ENCODE measurements at places on chromosomes 4 and X.

GRCh38 chrX:153609917-153610835, 11.2 kb upstream of the CCNQ start:
- DNase-seq: peak; percentile 57

DNA sequence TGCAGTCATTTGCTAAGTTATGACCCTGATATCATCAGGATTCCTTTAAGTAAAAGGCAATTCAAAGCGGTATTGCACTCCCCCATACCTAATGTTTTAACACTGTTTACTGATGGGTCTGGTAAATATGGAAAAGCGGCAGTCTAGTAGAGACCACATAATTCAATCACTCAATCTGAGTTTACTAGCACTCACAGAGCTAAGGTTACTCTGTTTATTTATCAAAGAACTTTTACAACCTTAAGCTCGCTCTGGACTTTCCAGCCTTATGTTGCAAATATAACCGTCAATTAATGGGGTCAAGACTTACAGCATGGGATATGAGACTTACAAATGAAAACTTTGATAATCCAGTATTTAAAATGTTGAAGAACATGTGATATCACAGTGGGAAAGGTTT, 124.5 kb upstream of the ZCCHC13 start:
- DNase-seq: no peak

- no peak for DNase-seq
Observed at GRCh38 chrX:48035891-48036290, 29.1 kb downstream of the SPACA5 start.

DNA sequence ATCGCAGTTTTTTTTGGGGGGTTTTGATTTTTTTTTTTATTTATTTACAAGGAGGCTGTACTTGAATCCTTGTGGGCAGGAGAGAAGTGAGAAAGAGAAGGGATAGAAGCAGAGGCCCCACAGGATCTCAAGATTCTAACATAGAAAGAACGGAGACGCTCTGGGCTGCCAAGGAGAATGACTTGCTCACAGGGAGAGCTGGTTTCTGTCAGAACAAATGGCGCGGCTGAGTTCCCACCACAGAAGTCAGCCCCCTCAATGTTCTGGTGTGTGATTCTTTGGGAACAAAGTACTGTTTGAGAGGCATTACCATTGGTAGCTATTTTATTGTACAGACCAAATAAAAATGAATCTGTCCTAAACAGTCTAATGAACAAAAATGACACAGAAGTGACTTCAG, 80.6 kb downstream of the ATXN3L start:
- DNase-seq: no peak

DNA sequence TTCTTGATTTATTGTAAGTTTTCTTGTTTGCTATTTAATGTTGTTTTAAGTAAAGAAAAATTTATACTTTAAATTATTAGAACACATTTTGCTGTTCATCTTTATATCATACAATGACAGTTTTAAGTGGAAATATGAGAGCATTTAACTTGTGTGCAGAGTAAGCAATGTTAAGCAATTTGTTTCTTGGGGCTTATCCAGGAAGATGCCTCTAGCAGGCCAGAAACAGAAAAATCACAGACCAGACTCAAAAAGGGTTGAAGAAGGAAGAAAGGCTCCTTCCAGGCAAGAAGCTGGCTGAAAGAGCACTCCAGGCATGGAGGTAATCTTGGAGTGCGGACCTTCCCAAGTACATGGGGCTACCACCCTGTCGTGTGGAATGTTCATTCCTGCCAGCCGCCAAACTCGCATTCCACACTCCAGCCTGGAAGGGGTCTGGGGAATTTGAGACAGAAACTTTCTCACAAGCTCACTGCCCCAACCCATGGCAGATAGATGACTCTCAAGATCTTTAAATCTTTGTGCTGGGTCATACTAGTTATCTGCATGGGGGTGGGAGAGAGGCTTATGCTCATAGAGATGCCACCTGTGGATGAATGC, 1521.3 kb upstream of the AGA start:
- DNase-seq: no peak

DNA sequence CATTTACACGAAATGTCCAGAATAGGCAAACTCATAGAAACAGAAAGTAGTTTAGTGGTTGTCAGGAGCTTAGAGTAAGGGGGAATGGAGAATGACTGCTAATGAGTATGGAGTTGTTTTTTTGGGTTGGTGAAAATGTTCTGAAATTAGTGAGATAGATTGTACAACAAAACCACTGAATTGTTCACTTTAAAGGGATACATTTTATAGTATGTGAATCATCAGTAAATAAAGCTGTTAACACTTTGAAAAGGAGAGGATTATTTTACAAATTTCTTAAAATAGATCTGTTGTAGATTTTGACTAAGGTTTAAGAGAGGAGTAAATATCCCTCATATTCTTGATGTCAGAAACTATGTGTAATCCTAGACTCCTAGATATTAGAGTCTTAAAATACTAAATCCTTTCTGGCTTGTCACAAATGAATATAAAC, 82.7 kb downstream of the RAPGEF2 start:
- DNase-seq: no peak

DNA sequence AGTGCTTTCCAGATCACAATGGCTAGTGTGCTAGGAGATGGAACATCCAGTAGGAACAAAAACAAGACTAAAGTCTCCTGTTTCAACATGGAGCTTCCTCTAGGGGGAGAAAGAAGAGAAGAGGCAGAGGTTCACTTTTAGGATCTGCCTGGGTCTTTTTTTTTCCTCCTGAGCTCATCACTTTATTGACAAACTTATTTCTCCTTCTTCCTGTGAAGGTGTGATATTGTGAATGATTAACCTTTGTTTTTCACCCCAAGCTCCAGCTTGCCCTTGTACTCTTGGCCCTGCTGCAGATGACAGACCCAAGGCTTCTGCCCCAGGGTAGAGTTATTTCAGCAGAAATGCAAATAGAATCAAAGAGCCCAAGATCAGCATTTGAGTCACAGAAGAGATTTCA, 13.5 kb downstream of the PAGE4 start:
- no peak for DNase-seq

DNA sequence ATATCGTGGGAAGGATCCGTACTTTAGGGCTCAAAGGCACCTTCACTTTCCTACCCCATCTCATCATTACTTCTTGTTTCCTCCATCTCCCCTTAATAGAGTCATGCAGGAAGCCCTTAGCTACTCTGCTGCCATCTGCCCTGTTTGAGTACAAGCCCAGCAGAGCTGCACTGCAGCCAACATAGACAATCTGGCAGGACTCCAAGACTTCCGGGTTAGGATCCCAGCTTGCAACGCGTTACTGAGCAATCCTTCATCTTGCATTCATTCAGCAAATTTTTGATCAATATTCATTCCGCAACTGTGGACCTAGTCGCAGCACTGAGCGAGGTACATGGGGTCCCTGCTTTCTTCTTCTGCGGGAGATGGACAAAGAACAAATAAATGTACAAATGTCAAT, 344.9 kb downstream of the BCOR start:
- no peak for DNase-seq

GRCh38 chrX:119089619-119090018, 16.8 kb downstream of the CT47C1 start:
- no peak for DNase-seq

- no peak for DNase-seq
Observed at GRCh38 chr4:42458657-42459056, 61.4 kb downstream of the SHISA3 start.

- DNase-seq: no peak
Observed at GRCh38 chr4:33649015-33649414, 2595.3 kb downstream of the ARAP2 start.

DNA sequence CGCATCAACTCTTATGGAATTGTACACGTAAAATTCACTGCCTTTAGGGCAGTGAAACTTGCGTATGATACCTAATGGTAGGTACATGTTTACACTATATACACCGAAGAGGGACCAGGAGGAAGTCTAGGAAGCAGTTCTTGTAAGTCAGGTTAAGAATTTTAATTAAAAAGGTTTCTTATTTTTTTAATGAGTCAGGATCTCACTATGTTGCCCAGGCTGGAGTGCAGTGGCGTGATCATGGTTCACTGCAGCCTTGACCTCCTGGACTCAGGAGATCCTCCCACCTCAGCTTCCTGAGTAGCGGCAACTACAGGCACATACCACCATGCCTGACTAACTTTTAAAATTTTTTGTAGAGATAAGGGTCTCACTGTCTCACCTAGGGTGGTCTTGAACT, 6.6 kb downstream of the NUDT9 start:
- DNase-seq: no peak

- DNase-seq: no peak
Observed at GRCh38 chr4:120874792-120875774, 47.4 kb downstream of the PRDM5 start.

DNA sequence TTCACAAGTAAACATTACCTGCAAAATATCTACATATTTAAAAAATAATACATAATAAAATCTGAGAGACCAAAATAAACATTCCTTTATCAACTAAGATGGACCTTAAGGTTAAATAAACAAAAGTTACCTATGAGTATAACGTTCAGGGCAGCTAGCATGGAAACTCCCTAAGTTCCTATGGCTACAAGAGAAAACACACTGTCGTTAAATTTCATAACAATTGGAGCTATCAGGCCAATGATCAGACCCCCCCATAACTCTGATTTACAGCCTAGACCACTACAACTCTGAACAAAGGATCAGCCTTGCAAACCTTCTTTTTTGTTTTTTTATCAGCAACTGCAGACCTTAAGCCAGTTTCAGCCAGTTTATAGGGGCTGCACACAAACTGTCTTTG, 1418.4 kb downstream of the PCDH18 start:
- no peak for DNase-seq

DNA sequence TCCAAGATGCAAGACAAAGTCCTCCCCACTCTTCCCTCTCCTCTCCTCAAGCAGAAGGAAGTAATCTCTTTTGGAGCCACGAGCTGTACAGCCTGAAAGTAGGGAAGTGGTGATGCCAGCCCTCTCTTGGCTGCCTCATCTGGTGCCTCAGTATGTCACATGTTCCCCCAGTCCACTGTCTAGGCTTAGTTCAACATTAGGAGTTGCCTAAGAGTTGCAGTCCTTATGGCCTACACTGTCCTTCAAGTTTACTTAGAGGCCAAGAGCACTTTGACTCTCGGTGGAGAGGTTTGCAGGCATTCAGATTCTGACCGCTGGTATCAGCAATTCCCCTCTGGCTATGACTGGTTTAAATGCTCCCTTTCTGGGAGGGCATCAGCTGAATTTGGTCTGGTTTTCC, 735.6 kb downstream of the GLUD2 start:
- DNase-seq: no peak

DNA sequence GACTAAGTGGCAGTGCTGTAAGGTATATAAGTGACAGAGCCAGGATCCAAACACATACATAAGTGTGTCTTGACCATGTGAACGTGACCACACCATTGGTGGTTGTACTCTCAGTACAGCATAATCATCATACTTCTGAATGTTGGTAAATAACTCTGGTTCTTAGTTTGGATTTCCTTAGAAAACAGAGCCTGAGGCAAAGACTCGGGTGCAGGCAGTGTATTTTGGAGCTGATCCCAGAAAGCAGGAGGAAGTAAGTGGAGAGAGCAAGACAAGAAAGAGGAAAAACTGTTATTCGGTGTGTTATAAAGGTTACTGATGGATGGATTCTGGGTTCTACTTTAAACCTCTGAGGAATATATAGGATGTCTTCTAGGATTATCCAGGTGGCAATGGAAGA, 127.9 kb downstream of the SLC39A8 start:
- DNase-seq: no peak

- DNase-seq: no peak
Observed at GRCh38 chr4:153622778-153623240, 61.3 kb upstream of the TLR2 start.

- no peak for DNase-seq
Observed at GRCh38 chr4:128757712-128758111, 51.8 kb upstream of the JADE1 start.

DNA sequence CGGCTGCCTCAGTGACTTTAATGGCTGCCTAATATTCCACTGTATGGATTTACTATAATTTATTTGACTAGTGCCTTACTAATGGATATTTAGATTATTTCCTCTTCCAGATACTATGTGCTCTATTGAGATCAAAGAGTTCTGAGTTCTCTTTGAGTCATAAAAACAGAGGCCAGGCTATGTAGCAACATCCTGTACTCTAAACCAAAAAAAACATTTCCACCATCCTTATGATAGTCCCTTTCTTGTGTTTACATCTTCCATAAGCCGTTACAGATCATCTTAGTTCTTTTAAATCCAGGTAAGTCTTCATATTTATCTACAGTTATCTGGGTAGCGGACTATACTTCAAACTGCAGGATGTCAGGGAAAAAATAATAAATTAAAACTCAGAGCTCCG, 56.6 kb upstream of the TMEM184C start:
- DNase-seq: no peak

- DNase-seq: no peak
Observed at GRCh38 chrX:3582451-3582850, 131.0 kb downstream of the PRKX start.

DNA sequence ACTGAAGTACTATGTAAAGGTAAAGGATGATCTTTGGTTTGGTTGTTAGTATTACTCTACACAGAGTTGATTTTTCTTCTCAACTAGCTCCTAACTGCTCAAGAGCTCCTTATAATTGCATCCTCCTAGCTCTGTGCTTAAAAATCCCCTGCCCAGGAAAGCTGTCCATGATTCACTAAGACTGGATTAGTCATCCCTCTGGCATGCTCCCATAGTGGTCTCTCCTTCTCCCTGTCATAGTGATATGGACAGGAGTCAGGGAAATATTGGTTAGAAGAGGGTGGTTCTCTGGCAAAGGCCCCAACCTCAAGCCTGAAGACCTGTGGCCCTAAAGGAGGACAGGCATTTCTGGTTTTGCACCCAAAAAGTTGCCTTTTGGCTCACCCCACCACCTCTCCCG, 242.3 kb upstream of the KCNIP4 start:
- no peak for DNase-seq

- DNase-seq: no peak
Observed at GRCh38 chrX:20506739-20507138, 240.0 kb upstream of the RPS6KA3 start.

DNA sequence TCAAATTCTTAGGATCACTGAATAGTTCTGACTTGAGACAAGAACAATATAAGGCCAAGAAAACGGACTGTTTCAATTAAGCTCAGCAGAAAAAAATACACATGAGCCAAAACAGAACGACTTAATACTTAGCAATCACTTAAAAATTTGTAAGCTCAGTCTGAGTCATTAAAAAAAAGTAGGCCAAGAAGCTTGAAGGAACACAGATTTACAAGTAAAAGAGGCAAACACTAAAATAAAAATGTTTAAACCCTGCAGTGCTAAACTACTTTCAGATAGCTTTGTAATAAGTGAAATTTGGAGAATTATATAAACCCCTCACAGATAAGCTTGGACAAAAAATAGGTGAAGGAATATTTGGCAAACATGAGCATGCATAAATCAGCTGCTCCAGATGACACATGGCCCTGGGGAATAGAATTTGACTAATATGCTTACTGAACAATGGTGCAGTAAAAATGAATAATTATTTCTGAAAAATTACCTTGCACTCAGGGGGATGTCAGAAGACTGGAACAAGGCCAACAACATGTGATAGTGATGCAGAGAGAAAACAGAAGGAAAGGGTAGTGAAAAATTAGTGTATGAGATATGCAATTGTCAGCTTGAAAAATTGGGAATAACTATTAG, 49.6 kb downstream of the LNX1 start:
- no peak for DNase-seq

GRCh38 chr4:147096667-147097604, 151.3 kb upstream of the TTC29 start:
- no peak for DNase-seq

All from stimulated activated CD8-positive, alpha-beta memory T cell treated with anti-CD3 and anti-CD28 coated beads, Interleukin-12 subunit alpha, Interleukin-12 subunit beta, amount 100 ng/mL, for 4 hours (primary cell).